Cerebellar nuclear complex (tissue), 1 donor: ENCODE measurements at places on chromosomes 1 and 21.

DNA sequence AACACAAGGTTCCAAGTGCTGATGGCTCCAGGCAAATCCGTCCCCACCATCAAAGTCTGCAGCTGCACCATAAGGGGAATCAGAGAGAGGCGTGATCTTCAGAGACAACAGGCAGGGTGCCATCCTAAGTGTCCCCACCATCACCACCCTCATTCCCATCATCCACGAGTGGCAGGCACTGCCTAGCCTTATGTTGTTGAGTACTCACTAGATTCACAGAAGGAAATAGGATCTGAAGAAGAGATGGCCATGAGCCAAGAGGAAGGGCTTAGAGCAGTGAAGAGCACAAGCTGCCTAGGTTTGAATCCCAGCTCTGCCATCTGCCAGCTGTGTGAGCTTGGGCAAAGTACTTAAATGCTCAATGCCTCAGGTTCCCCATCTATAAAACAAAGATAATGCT is 207.3 kb upstream of the CSF3R start:
- no peak for DNase-seq

DNA sequence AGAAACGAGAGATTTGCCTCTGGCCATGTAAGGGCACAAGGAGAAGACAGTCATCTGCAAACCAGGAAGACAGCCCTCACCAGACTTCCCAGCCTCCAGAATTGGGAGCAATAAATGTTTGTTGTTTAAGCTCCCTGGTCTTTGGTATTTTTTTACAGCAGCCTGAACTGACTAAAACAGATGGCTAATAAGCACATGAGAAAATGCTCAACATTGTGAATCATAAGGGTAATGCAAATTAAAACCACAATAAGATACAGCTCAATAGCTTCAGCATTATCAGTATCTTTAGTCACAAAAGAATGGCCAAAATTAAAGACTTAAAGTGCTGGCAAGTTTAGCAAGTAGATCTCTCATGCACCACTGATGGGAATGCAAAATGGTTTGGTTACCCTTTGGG is 11.7 kb downstream of the UBE2G2 start:
- no peak for DNase-seq

GRCh38 chr1:30302858-30303257 is 420.5 kb downstream of the MATN1 start:
- DNase-seq: no peak

GRCh38 chr1:179298952-179299351 is 5.4 kb downstream of the SOAT1 start:
- DNase-seq: no peak

- no peak for DNase-seq
These were observed 999 bp downstream of the THAP3 start for GRCh38 chr1:6625584-6626149.

GRCh38 chr21:34266351-34266750 is 97.5 kb upstream of the KCNE2 start:
- DNase-seq: no peak

- no peak for DNase-seq
These were observed 107.3 kb upstream of the HNRNPU start for GRCh38 chr1:244971552-244972216.

DNA sequence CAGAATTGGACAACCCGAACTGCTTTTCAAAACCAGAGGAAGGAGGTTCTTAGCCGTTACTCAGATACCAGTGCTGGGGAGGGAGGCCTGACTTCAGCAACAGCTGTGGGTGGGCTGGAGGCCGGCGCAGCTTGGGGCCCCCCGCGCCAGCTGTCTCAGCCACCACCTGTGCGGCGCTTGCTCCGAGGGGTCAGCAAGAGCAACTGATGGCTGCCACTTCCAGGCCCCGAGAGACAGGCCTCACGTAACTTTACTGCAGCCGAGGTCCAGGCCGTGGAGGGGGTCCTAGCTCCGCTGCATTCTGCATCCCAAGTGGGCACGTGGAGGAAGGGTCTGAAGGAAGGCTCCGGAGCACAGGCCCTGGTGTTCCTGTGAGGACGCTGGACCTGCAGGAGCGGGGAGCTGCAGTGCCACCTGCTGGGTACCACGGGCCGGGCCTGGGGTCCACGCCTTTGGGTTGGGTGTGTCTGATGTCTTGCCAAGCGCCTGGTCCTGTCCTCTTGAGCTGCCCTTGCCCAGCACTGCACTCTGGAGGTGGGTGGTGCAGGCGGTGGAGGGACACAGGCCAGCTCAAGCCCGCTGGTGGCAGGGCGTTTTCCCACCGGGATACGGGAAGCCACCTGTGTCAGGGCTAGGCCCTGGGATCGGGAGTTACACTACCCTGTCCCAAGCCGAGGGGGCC is 9.8 kb downstream of the THAP3 start:
- no peak for DNase-seq

GRCh38 chr1:10662824-10663677 is 133.4 kb downstream of the CASZ1 start:
- no peak for DNase-seq

- DNase-seq: no peak
These were observed 72.8 kb downstream of the ETS2 start for GRCh38 chr21:38878379-38879179.

GRCh38 chr1:184691719-184692324 is 62.8 kb downstream of the EDEM3 start:
- DNase-seq: peak; percentile 20

GRCh38 chr1:242542271-242542670 is 17.8 kb upstream of the PLD5 start:
- DNase-seq: no peak

GRCh38 chr1:905811-906599 is 17.7 kb upstream of the SAMD11 start:
- no peak for DNase-seq

GRCh38 chr1:21599402-21599801 is 69.8 kb downstream of the RAP1GAP start:
- no peak for DNase-seq

- DNase-seq: no peak
These were observed 114.8 kb downstream of the MAB21L3 start for GRCh38 chr1:116226017-116226416.

DNA sequence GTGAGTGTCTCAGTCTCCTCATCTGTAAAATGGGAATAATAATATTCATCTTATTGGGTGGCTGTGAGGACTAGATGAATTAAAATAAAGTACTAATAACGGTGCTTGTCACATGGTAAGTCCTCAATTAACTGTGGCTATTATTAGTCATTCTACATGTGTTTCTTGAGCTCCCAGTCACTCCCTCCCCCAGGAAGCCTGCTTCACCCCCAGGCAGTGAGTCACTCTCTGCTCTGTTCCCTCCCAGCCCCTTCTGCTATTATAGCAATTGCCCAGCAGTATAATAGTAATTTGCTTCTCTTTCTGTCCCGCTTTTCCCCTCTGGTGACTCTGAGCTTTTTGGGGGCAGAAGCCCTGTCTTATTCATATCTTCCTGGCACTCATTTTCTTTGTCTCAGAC is 102.0 kb downstream of the BEND5 start:
- no peak for DNase-seq

- DNase-seq: no peak
These were observed 7.4 kb upstream of the PIGR start for GRCh38 chr1:206953626-206954025.

DNA sequence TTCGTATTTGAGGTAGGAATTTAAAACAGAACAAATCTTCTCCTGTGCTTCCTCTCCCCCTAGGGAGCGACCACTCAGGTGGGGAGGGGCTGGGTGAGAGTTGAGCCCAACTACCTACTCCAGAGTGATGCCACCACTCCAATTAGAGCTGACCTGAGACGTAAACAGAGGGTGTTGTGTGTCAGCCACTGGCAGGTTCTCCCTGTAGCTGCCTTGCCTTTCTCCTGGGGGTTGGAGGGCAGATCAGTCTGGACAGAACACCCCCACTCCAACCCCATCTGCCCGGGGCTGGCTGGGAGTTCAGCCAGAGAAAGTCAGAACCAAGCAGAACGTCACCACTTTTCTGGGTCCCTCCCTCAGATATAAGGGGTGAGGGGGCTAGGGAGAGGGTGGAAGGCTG is 2.0 kb downstream of the HPDL start:
- DNase-seq: no peak

DNA sequence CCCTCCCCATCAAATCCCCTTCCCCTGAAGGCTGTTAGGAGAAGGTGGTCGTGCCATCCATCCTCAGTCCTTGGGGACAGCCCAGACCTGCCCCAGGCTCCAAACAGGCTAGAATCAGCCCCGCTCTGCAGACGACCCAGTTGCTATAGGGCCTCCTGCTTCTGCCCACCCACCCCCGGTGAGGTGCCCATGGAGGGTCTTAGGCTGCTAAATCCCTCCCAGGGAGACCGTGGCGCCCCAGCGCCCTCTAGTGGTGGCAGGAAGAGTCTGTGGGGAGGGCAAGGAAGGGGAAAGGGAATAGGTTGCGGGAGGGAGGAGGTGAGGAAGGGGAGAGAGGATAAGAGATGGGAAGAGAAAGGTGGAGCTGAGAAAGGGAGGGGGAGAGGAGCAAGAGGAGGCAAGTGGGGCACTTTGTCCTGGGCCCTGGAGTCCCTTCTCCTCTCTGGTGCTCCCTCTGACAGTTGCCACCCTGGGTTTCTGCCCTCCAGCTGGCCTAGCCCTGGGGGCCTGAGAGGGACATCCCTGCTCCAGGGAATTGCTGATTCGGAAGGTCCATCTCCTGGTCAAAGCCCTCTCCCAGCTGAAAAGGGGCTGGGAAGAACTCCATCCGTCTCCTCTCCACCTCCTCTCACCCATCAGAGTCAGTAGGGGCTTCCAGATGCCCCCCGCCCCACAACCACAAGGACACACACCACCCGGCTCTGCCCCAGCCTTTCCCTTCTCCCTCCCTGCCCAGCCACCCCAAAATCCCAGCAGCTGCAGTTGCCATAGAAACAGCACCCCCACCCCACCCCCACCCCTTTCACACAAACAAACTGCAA is 55.4 kb downstream of the CAMK2N1 start:
- no peak for DNase-seq

DNA sequence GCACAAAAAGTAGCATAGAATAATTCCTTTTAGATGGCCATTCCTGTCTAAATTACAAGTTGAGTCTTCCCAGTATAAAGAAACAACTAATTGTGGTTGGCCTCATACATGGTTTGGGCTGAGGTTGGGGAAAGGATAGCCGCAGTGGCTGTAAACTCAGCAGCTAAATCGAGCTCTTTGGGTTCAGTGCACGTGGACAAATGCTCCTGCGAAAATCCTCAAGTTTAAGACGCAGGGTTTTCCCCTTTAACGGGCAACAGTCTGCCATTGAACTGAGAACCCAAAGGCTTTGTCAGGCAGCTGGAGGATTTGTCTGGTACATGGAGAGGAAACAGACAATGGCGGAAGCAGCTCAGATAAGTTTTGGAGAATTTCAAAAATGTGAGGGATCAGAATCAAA is 331.9 kb downstream of the TGFB2 start:
- no peak for DNase-seq

DNA sequence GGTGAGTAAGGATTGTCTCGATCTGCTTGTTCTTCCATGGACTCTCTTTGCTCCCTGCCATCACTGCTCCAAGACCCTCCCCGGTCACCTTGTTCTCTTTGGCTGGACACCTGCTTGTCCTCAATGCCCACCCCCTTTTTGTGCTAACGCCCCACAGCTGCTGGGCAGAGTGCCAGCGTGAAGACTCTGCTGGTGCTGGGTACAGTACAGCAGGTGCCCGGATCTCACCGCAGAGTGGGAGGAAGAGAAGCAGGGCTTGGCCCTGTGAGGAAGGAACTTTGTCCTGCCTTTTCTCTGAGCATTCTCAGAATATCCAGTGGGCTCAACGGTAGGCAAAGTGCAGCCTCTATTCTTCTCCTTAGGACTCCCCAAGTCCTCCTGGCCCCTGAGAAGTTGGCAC is 90.1 kb downstream of the PLXNA2 start:
- DNase-seq: no peak

- DNase-seq: no peak
These were observed 645 bp upstream of the TLR5 start for GRCh38 chr1:223143537-223144248.

DNA sequence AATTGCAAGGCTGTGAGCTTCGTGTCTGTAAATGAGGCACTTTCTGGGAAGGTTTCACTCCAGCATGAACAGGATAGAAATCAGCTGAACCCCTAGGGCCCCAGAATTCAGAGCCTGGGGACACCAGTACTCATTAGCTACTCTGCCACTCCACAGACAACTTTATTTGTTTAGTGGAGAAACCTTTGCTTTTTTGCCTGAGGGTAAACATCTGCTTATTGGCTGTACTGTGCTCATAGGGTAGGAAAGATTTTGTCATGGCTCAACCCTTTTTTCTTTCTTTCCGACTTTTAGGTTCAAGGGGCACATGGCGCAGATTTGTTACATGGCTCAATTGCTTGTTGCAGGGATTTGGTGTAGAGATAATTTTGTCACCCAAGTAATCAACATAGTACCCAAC is 138.4 kb upstream of the BACE2 start:
- no peak for DNase-seq

DNA sequence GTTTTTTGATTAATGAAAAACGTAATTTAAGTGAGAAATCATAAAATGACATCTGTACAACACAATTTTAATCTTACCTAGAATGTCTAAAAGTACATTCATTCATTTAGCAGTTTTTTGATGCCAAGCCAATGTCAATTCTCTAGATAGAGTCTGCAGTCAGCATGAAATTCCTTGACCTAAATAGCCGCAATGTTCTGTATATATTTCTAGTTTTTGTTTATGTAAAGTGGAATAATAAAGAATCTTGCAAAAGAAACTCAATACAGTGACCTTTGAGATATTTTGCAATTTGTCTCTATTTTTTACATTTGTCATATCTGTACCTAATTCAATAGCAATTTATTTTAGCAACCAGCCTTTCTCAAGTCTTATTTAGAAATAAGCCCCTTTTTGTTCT is 176.0 kb downstream of the ATP6V1G3 start:
- no peak for DNase-seq

DNA sequence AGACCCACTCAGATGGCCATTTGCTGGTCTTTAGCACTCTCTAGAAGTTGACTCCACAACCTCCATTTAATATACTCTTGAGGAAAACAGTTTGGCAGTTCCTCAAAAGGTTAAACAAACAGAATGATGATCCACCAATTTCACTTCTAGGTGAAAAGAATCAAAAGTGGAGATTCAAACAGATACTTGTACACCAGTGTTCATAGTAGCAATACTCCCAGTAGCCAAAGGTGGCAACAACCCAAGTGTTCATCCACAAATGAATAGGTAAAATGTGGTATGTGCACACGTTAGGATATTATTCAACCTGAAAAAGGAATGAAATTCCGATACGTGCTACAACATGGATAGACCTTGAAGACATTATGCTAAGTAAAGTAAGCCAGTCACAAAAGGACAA is 6.3 kb downstream of the PRCC start:
- no peak for DNase-seq

DNA sequence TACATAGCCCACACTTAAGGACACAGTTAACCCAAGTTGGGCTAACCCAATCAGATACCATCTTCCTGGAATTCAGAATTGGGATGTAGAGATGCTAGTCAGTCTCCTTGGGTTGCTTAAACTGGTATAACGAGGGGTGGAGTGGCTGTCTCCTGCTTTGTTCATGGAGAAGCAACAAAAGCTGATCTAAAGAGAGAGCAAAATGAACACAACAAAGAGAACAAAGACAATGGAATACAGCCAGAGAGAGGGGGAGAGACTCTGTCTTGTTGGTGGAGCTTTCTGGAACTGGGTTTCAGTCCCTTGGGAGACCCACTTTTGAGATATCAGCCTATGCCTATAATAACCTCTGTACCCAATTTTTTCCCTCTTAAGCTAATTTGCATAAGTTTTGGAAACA is 138.1 kb downstream of the ATG4C start:
- no peak for DNase-seq
